ENCODE measurements at places on chromosomes 3 and 15. TPM values are rescaled to one million over a fixed set of nuclear protein-coding genes. Genes with fewer than 3 reads are reported as not detected.

Gene GOLGA6L9
- total RNA-seq = 5.3 TPM

Gene BSN
- 7.3 TPM for total RNA-seq

Gene RASA2
- total RNA-seq = 39.3 TPM

DNA sequence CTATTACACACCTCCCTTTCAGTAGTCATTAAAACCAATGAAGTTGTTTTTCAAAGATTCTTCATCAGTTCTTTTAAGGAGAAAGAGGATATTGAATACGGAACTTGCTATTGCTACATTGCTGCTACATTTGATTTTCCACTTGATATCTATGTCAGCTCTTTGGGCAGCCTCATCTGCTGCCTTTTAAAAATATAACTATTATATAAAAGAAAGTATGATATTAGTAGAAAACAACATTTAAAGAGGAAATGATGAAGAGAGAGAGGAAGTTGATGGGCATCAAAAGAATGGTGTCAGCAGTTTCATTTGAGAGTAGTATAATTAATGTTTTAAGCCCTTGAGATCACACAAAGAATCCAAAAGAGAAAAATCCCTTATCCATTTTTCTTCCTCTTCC, 171.4 kb downstream of the NFKBIZ start:
- DNase-seq = no peak

DNA sequence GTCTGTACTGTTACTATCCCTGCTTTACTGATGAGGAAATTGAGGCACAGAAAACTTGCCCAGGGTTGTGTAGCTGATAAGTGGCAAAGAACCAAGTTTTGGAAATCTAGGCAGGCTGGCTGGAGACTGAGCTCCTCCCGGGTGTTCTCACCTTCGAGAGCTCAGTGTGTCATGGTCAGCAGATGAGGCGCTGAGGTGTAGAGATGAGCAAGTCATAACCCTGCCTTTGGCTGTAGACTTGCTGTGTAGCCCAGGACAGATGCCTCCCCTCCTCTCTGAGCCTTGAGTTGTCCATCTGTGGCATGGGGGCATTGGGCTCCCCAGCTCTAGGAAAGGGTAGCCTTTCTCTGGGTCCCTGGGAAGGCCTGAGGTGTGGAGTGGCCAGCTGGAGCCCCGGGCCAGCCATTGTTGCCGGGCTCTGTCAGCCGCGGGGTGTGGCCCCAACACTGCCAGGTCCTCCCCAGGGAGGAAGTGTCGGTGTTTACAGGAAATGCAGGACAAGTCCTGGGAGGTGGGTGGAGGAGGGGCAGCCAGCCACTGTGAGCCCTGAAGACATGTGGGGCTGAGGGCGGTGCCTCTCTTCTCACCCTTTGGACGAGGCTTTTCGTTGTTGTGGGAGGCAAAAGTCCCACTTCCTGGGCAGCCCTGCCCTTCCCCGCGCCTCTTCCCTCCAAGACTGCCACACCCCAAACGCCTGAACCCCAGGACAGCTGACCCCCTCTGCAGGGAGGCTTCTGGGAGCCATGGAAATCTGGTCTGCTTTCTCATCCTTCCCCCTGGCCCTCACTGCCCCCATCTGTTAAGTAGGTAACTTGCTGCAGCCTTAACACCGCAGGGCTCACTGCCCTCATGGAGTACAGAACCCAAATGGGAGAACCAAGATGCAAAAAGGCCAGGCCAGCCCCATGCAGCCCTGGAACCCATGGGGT, 29.1 kb downstream of the FGD5 start:
- DNase-seq = no peak

DNA sequence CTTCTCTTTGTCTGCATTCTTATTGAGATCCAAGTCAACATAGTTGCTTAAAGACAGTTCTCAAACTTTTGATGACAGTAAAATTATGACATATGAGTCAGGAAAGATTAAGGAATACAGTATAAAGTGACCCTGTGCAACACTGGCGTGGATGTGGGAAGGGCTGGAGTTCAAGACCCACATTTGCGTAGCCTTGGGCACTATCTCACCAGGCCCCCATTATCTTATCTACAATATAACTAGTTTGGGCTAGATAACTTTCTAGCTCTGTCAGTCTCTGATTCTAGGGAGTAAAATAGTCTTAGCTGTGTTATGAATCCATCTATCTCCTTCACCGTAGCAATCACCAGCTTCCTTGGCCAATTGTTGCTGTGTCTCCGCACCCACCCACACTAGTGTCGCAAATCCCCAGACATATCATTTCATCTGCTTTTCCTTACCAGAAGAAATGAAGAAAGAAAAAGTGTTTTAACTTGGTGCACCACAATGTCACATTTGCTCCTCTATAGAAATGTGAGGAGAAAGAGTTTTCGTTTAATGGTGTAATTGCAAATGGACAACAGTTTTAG, 14.9 kb upstream of the TM4SF4 start:
- no peak for DNase-seq

Measured in occipital lobe (tissue), 3 donors.